ENCODE measurements at places on chromosomes 5 and 9. TPM values are rescaled to one million over a fixed set of nuclear protein-coding genes. Genes with fewer than 3 reads are reported as not detected.
A peak's percentile ranks its signal among the peaks of the same experiment; 100 is the strongest.

The SMC5 gene
- polyA plus RNA-seq: 5.5 TPM

The RFESD gene
- 6.0 TPM for polyA plus RNA-seq

The UQCRQ gene
- polyA plus RNA-seq: 919 TPM

The C7 gene
- 5.1 TPM for polyA plus RNA-seq

The RECK gene
- polyA plus RNA-seq: 1.4 TPM

- H3K27ac ChIP-seq: no peak overlapping the region
- H3K36me3 ChIP-seq: no peaks in the 10 kb centered on the region
- H3K4me1 ChIP-seq: no peaks in the 10 kb centered on the region
- H3K4me3 ChIP-seq: no peak overlapping the region
- no peaks in the 10 kb centered on the region for H3K27me3 ChIP-seq
Measured at GRCh38 chr9:114405294-114406034, 17.7 kb upstream of the AKNA start.

DNA sequence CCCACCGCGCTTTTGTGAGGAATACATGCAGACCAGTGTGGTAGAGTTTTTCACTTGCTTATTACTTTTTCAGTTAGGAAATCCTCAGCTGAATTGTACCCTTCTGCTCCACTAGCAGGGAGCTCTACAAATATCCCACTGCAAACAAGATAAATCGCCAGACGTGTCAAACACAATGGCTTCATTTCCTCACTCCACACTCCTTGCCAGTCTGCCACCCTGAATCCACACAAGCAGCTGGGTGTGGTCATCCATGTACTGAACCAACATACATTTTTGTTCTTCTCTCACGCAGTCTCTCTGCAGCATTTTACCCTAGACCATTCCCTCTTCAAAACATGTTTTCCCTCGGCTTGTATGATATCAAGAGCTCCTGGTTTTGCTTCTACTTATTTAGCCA, 3.7 kb upstream of the ROR2 start:
- no peak overlapping the region for H3K27ac ChIP-seq
- no peak overlapping the region for H3K4me3 ChIP-seq
- H3K36me3 ChIP-seq: no peaks in the 10 kb centered on the region
- no peak for DNase-seq

GRCh38 chr5:132477784-132478365, 12.7 kb downstream of the IRF1 start:
- no peak overlapping the region for H3K4me3 ChIP-seq
- H3K36me3 ChIP-seq: no peaks in the 10 kb centered on the region
- H3K27ac ChIP-seq: no peak overlapping the region

- H3K27me3 ChIP-seq: no peaks in the 10 kb centered on the region
- no peaks in the 10 kb centered on the region for H3K4me1 ChIP-seq
- no peaks in the 10 kb centered on the region for H3K36me3 ChIP-seq
- H3K27ac ChIP-seq: no peak overlapping the region
Measured at GRCh38 chr9:77708064-77708815, 60.1 kb upstream of the GNA14 start.

DNA sequence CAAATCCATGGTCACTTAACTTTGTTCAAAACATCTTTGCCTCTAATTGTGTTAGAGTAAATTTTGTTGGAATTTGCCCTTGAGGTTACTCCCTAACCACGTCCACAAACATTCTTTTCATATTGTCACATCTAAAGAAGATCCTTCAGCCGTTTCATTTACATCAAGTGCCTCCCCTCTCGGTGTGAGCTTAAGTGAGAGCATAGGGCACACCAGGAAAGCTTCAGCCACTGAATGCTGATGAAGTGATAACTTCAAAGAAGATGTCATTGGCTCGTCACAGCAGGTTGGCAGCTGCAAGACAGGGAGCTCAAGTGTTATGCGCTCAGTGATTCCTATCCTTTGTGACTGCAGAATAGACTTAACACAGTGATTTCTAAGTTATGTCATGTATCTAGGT, 49.6 kb upstream of the ADAMTS19 start:
- H3K4me1 ChIP-seq: no peaks in the 10 kb centered on the region
- DNase-seq: no peak
- no peak overlapping the region for H3K4me3 ChIP-seq
- no peak overlapping the region for H3K27ac ChIP-seq
- H3K36me3 ChIP-seq: no peaks in the 10 kb centered on the region
- H3K27me3 ChIP-seq: no peaks in the 10 kb centered on the region

GRCh38 chr5:143041972-143042770, 272.0 kb downstream of the ARHGAP26 start:
- peak overlapping the region; percentile 95 for H3K27ac ChIP-seq
- no peaks in the 10 kb centered on the region for H3K27me3 ChIP-seq
- H3K4me1 ChIP-seq: peaks cover 17% of the 10 kb centered on the region
- peak overlapping the region; percentile 8 for H3K4me3 ChIP-seq
- H3K36me3 ChIP-seq: no peaks in the 10 kb centered on the region
- DNase-seq: no peak

DNA sequence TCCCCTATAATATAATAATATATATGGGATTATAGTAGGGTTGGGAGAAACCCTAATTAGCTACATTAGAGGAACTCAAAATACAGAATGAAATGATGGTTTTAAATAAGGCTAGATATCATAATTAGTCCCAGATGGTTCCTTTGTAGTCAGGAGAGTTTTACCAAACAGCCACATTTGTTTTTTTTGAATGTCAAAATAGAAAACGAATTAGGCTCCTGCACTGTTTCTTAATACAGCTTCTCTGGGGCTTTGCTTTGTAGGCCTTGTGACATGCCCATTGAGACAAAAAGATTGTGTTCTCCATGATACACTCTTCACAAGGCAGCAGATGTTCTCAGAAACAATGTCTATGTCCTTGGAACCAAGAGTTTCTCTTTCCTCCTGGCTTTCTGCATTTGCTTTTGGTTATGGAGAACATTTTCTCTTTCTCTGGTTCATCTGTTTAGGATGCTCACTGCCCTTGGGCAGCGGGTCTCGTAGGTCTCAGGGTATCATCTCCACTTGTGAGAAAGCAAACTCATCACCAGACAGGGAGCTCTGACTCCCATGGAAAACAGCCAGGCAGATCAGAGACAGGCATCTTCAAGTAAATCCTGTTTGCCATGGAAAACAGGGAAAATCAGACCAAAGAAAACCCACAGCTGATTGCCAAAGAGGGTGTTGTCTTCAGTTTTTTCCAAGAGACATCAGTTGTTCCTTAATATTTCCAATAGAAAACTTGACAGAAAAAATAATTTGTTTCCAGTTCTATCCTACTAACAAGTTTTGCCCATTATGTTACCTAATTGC, 54.1 kb upstream of the RPS23 start:
- no peak for DNase-seq
- H3K36me3 ChIP-seq: no peaks in the 10 kb centered on the region
- H3K27ac ChIP-seq: no peak overlapping the region
- H3K4me1 ChIP-seq: peaks cover 36% of the 10 kb centered on the region

DNA sequence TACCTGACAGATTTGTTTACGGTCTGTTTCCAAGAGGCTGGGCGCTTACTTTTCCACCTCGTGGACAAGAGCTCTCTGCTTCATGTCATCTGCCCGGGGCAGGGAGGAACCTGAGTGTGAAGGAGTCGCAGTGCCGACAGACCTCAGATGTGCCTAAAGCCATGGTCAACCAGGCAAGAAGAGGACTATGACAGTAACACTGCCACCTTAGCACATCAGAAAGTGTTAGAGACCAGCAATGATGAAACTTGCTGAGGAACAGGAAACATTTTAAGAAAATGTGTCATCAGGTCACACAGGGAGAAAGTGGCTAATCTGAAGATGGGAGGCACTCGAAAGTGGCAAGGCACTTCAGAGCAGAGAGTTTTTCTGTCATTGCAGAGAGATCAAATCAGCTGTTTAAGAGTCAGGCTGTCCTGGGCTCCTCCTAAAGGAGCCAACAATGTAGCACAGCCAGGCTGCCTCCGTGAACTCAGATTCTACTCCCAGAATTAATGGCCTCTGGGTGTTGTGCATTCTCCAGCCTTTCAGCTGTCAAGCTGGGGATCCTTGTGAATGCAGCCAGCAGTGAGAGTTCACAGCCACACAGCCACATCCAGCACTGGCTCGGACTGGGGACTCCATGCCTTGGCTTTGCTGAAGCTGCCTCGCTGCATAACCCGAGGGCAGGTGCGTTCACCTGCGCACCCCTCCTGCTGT, 94.6 kb downstream of the RAPGEF1 start:
- DNase-seq: no peak
- H3K27me3 ChIP-seq: no peaks in the 10 kb centered on the region
- H3K27ac ChIP-seq: peak overlapping the region; percentile 74
- H3K4me1 ChIP-seq: peaks cover 44% of the 10 kb centered on the region
- H3K36me3 ChIP-seq: peaks cover 2% of the 10 kb centered on the region

- H3K27ac ChIP-seq: no peak overlapping the region
- no peaks in the 10 kb centered on the region for H3K36me3 ChIP-seq
- H3K4me1 ChIP-seq: no peaks in the 10 kb centered on the region
- DNase-seq: no peak
- no peak overlapping the region for H3K4me3 ChIP-seq
- H3K27me3 ChIP-seq: no peaks in the 10 kb centered on the region
Measured at GRCh38 chr5:64958757-64959391, 190.1 kb downstream of the CWC27 start.

GRCh38 chr5:55601204-55601618, 66.4 kb upstream of the PLPP1 start:
- H3K36me3 ChIP-seq: no peaks in the 10 kb centered on the region
- DNase-seq: peak; percentile 91
- peak overlapping the region; percentile 86 for H3K27ac ChIP-seq
- no peaks in the 10 kb centered on the region for H3K27me3 ChIP-seq
